ENCODE measurements at places on chromosomes 16 and 17.

GRCh38 chr16:11585460-11586377, 1.0 kb downstream of the LITAF start:
- no peak for DNase-seq

- DNase-seq = no peak
These were observed 38.8 kb upstream of the HSBP1 start for GRCh38 chr16:83768986-83769385.

- DNase-seq = peak; percentile 72
These were observed 782 bp downstream of the FAM83G start for GRCh38 chr17:19003543-19004420.

GRCh38 chr16:3578610-3579551, 1.7 kb upstream of the NLRC3 start:
- no peak for DNase-seq

DNA sequence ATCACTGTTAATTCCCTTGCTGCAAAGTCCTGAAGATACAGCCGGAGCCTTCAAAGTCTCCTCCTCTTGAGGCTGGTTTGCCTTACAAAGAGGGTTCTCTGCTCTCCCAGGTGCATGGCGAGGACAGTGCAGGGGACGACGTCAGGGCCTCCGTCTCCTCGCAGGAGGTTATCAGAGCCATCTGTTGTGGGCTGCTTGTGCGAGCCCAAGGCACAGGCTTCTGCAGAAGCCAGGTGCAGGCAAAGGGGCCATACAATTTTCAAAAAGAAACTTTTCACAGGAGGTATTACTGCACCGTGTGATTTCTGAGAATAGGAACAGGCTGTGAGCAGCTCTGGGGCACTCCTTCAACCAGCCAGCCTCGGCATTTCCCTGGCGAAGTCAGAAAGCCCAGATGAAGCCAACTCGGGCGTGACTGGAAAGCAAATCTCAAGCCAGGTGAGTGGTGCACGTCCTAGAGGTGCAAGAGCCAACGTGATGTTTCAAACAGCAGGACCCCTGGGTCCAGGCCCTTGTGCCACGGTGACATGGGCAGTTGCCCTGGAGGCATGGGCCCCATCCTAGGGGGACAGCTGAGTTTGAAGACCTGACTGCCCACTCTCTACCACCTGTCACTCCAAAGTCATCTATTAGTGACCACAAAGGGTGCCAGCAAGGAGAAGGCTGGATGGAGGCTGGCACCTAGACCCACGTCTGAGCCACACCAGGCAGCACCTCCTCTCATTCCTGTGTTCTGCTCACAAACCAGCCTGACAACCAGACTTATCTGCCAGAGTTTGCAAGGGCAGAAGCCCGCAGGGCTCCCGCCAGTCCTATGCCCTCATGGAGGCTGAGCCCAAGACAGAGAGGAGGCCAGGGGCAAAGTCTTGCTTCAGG, 68.6 kb downstream of the SMPD3 start:
- no peak for DNase-seq

- DNase-seq = no peak
These were observed 10.4 kb downstream of the MILR1 start for GRCh38 chr17:64459284-64459747.

GRCh38 chr16:89332902-89333245, 115.4 kb downstream of the ZNF778 start:
- no peak for DNase-seq

DNA sequence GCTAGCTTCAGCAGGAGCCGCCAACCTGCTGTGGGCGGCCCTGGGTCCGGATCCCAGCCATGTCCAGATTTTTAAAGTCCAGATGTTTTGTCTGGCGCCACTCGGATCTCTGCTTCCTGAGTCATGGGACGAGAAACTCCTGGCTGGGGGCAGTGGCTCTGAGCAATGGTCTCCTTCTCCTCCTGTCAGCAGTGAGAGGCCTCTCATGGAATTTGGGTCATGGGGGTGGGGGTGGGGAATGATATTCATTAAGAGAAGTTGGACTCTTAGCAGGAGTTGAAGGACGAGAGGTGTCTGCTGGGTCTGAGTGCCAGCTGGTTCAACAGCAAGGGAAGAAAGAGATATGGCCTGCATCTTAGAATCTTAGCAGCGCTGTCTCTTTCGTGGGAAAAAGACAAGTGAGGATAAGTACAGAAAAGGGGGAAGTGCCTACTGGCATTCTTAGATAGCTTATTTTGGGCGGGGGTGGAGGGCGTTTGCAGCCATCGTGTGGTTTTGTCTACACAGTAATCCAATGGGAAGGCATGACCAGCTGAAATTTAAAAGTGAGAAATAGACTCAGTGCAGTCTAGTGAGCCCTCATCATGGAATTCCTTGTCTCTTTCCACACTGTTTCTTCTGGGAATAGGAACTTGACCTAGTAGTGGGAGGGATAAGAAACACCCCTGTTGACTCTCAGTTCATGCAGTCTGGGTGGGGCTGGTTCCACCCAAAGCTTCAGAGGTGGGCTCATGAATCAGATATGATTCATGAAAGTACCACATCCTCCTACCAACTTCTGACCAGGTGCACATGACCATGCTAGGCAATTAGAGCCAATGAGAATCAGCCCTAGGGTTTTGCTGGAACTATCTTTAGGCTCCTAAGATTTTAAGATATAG, 80.5 kb downstream of the MYH13 start:
- peak; percentile 51 for DNase-seq

GRCh38 chr17:2068519-2069051, 13.7 kb downstream of the HIC1 start:
- peak; percentile 41 for DNase-seq

GRCh38 chr17:50594128-50594823, 33.8 kb downstream of the CACNA1G start:
- peak; percentile 73 for DNase-seq

DNA sequence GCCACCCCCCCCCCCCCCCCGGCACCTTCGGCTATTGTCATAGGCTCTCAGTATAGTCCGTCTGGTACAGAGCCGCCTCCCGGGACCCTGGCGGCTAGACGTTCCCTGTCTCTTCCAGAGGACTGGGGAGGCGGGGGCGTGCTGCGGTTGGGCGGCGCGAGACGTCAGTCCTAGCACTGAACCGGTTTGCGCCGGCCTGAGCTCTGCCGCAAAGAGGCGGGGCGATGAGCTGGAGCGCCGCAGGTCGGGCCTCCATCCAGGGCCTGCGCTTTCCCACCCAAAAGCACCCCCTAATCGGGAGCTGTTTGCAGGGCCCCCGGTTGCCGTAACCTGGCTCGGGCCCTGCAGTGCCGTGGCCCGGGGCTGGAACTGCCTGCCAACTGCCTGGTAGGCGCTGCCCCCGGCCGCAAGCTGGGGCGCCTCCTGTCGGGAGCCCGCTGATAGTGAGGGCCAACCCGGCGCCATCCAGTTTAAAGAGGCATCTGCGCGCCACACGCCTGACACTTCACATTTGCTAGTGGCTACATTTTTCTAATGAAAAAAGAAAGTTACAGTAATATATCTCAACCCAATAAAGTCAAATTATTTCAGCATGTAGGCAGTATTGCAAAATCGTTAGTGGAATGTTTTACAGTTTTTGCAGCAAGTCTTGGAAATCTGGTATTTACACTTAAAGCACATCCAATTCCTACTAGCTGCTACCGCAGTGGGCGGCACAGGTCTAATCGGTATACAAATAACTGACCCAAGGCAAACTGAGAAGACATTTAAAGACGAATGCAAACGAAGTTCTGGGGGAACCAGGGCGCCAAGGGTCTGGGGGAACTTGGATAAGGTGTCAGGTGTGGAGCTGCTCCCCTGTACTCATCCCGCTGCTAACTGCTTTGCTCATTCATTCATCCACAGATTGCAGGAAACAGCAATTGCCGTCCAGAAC, 753 bp upstream of the USP22 start:
- DNase-seq = no peak

GRCh38 chr16:4358831-4359561, 7.9 kb upstream of the PAM16 start:
- DNase-seq = peak; percentile 78

- no peak for DNase-seq
These were observed 49.3 kb downstream of the CMIP start for GRCh38 chr16:81493755-81494433.

- DNase-seq = no peak
These were observed 229.6 kb upstream of the TNRC6C start for GRCh38 chr17:77728871-77729270.

DNA sequence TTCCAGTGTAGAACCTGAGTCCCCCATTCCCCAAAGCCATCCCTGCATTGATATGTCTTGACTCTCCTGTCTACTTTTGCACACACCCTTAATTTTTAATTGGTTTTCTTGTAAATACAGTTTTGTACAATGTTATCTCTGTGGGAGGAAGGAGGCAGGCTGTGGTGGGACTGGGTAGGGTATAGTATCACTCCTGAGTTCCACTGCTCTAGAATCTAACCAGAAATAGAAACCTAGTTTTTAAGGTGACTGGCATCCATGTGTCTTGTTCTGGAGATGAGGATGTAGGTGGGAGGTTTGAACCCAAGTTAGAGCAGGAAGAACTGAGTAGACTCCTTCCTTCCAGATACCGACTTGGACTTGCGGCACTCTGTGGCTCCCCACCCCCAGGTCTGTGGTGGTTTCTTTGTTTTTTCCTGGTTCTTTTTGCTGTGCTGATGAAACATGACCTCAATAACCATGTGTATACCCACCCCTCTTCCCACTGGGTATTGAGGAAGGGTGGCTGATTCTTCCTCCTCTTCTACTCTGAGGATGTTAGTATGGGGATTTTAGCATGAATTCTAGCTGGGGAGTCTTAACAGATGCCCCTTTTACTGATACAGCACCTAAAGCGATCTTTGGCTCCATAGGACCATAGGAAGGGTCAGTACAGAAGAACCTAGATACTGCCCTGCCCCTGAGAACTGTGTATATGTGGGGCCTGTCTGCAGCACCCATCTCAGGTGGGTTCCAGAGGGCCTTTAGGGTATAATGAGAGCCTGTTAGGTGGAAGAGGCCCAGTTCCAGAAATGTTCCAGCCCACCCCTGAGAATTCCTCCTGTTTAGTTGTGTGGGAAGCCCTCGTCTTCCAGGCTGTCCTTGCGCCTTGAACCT, 48.7 kb downstream of the SF3B3 start:
- DNase-seq = no peak

DNA sequence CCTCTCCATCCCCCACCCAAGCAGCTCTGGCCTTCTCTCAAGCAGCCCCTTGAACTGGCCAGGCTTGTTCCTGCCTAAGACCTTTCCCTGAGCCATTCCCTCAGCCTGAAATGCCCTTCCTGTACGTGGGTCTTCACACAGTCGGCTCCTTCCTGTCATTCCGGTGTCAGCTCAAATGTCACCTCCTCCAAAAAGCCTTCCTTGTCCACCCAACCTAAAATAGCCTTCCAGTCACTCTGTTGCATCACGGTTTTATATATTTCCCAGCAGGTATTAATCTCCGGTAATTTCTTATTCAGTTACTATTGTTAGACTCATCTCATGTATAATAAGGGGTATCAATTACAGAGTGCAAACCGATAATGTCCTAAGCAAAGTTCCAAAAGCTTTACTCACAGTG, 51.8 kb downstream of the C17orf67 start:
- no peak for DNase-seq
